Bronchial smooth muscle cell (primary cell): ENCODE measurements at places on chromosomes 2 and 18. TPM values are rescaled to one million over a fixed set of nuclear protein-coding genes. Genes with fewer than 3 reads are reported as not detected.

Gene ZCCHC2
- 2.4 and 4.7 TPM in 2 replicates for total RNA-seq

Gene C18orf32
- total RNA-seq = 5.0 and 6.1 TPM in 2 replicates

Gene CXCR1
- total RNA-seq = not detected in 2 replicates

Gene CRYBA2
- not detected in 2 replicates for total RNA-seq

Gene BOLL
- not detected in 2 replicates for total RNA-seq

Gene SKOR2
- total RNA-seq = not detected in 2 replicates

Gene FAHD2B
- total RNA-seq = 4.1 and 7.2 TPM in 2 replicates

Gene LCT
- total RNA-seq = under 0.01 and 0.09 TPM in 2 replicates

Gene APLF
- total RNA-seq = 3.5 and 5.9 TPM in 2 replicates

Gene ARHGAP28
- total RNA-seq = 0.32 and 5.0 TPM in 2 replicates

Gene KRTCAP3
- 0.26 and 0.47 TPM in 2 replicates for total RNA-seq

Gene TMEM247
- total RNA-seq = not detected in 2 replicates

Gene DCDC2C
- total RNA-seq = not detected in 2 replicates

Gene AMER3
- total RNA-seq = under 0.01 TPM in 1 of 2 replicates, not detected in the other

Gene NPPC
- total RNA-seq = 0.16 TPM in 1 of 2 replicates, not detected in the other

Gene ZNF532
- 29.3 and 59.4 TPM in 2 replicates for total RNA-seq

Gene UGT1A3
- not detected in 2 replicates for total RNA-seq

Gene C2orf68
- total RNA-seq = 11.2 and 13.2 TPM in 2 replicates

Gene CYS1
- total RNA-seq = 3.2 and 5.0 TPM in 2 replicates

Gene NYAP2
- total RNA-seq = not detected in 2 replicates

Gene ASPRV1
- 0.32 and 0.43 TPM in 2 replicates for total RNA-seq

Gene CCDC150
- 3.3 and 5.2 TPM in 2 replicates for total RNA-seq

Gene AQP12B
- not detected in 2 replicates for total RNA-seq

Gene DSG4
- total RNA-seq = not detected in 2 replicates

Gene SCYGR4
- total RNA-seq = not detected in 2 replicates

Gene MRO
- total RNA-seq = 0.09 and 0.32 TPM in 2 replicates

Gene CROCC2
- total RNA-seq = 0.26 and 0.63 TPM in 2 replicates

Gene CKAP2L
- 0.17 and 1.3 TPM in 2 replicates for total RNA-seq

Gene C2orf15
- total RNA-seq = not detected in 2 replicates

Gene TNS1
- total RNA-seq = 68.1 and 88.8 TPM in 2 replicates

Gene GPBAR1
- total RNA-seq = not detected in 2 replicates

Gene LRP1B
- under 0.01 TPM in 1 of 2 replicates, not detected in the other for total RNA-seq

Gene FKBP7
- 52.2 and 56.4 TPM in 2 replicates for total RNA-seq

Gene SCN2A
- 3.3 and 10.9 TPM in 2 replicates for total RNA-seq

Gene PARD3B
- total RNA-seq = 6.6 and 17.0 TPM in 2 replicates

Gene VWC2L
- total RNA-seq = under 0.01 TPM in 1 of 2 replicates, not detected in the other

Gene ANKMY1
- total RNA-seq = 4.8 and 4.9 TPM in 2 replicates

Gene AGAP1
- 6.0 and 8.1 TPM in 2 replicates for total RNA-seq

Gene ELOA2
- total RNA-seq = under 0.01 TPM in 1 of 2 replicates, not detected in the other

Gene FAM124B
- total RNA-seq = under 0.01 and 0.16 TPM in 2 replicates

Gene APCDD1
- not detected in 2 replicates for total RNA-seq

Gene SGPP2
- total RNA-seq = under 0.01 TPM in 1 of 2 replicates, not detected in the other

Gene EFEMP1
- 267 and 520 TPM in 2 replicates for total RNA-seq

Gene STK39
- 10.3 and 11.7 TPM in 2 replicates for total RNA-seq

Gene CNTNAP5
- total RNA-seq = not detected in 2 replicates

Gene LYG1
- total RNA-seq = 0.16 and 0.34 TPM in 2 replicates

Gene RAB6C
- not detected in 2 replicates for total RNA-seq

Gene TRIM54
- 0.09 TPM in 1 of 2 replicates, not detected in the other for total RNA-seq

Gene SLC5A7
- not detected in 2 replicates for total RNA-seq

Gene SERPINB5
- total RNA-seq = 0.16 and 0.34 TPM in 2 replicates

Gene ABCB11
- under 0.01 and 0.26 TPM in 2 replicates for total RNA-seq

Gene RAB11FIP5
- 19.9 and 25.8 TPM in 2 replicates for total RNA-seq

Gene ACADL
- total RNA-seq = under 0.01 and 0.26 TPM in 2 replicates

Gene TANK
- 54.1 and 55.5 TPM in 2 replicates for total RNA-seq
